ENCODE measurements at places on chromosomes 12 and 14.

- DNase-seq, result peak; percentile 54
Observed at GRCh38 chr12:101839324-101840283, 8.8 kb upstream of the GNPTAB start.

GRCh38 chr14:99619835-99620834, 16.1 kb upstream of the CCDC85C start:
- DNase-seq, result no peak

DNA sequence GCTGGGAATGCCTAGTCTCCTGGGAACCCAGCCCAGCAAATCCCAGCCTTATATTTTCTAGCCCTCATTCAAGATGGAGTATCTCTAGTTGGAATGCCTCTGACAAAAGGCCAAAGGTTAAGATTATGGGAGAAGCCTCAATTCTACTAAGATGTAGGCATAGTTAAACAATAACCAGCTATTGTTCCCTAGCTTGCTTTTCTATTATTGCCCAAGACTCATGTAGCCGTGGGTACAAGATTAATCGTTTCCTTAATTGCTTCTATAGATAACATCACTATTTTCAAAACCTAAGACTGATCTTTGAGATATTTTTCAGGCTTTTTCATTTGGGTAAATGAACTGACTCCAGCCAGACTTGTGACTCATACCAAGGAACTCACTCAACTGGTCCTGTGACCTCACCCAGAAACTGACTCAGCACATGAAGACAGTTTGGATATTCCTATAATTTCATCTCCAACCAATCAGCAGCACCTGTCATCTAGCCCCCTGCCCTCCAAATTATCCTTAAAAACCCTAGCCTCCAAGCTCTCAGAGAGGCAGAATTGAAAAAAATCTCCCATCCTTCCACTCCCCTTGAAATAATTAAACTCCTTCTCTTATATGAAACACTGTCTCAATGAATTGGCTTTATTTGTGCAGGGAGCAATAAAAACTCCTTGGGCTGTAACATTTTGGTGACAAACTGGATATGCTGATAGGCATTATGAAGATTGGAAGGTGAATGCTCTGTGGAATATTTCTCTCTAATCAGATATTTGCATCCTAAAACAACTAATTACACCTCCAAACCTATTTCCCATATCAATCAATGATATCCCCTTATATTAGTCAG, 589.0 kb downstream of the C12orf50 start:
- no peak for DNase-seq

DNA sequence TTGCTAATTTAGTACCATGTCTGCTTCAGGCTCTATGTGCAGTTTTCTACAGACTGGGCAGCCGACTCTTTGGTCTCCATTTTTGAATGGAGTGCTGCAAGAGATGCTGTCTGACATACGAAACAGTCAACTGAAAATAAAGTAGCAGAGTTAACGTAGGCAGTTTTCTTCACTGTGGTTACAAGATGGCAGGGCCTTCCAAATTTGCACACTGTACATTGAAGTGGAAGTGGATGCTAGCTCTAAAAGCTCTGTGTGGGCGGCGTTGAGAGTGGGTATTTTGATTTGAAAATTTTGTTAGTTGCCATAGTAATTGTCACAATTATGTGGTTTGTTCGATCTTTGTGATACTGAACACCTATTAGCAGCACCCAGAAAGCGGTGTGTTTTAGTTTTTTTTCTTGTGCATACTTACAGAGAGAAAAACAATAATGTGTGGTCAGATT, 154.9 kb upstream of the ATP2B1 start:
- peak; percentile 55 for DNase-seq

DNA sequence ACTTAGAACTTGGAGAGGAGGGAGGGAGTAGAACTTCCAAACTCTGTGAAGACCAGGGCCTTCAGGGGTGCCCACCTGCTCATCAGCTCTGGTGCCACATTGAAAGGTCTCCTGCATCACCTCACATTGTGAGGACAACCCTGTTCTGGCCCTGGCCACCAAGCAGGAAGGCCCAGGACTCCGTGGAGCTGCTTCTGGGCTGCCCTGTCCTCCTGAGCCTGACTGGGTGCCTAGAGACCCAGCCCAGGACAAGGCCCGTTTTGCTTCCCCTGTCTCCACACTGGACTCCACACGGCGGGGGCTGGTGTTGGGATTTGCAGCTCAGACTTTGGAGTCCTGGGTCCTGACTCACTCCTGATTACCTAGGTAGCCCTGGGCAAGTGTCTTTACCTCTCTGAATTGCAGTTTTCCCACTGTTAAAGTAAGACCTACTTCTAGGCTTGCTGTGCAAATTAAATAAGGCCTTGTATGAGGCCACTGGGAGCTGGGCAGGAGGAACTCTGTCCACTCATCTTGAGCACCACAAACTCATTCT, 12.5 kb upstream of the KRT82 start:
- no peak for DNase-seq

DNA sequence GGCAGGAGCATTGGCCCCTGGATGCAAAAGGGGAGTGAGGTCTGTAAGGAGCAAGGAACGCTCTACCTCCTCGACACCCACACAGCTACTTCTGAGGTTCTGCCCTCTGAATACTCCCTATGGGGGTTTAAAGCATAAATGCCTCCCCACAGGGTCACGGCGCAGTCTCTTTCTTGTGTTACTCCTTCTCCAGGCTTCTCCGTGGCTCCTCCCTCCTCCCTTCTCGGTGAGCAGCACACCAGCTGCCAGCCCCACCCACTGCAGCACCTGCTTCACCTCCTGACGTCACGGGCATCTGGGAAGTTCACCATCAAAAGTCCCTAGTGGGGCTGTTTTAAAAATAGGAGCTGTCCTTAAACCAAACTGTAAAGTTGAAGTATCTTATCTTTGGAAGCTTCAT, 67.3 kb downstream of the SPTB start:
- peak; percentile 53 for DNase-seq

DNA sequence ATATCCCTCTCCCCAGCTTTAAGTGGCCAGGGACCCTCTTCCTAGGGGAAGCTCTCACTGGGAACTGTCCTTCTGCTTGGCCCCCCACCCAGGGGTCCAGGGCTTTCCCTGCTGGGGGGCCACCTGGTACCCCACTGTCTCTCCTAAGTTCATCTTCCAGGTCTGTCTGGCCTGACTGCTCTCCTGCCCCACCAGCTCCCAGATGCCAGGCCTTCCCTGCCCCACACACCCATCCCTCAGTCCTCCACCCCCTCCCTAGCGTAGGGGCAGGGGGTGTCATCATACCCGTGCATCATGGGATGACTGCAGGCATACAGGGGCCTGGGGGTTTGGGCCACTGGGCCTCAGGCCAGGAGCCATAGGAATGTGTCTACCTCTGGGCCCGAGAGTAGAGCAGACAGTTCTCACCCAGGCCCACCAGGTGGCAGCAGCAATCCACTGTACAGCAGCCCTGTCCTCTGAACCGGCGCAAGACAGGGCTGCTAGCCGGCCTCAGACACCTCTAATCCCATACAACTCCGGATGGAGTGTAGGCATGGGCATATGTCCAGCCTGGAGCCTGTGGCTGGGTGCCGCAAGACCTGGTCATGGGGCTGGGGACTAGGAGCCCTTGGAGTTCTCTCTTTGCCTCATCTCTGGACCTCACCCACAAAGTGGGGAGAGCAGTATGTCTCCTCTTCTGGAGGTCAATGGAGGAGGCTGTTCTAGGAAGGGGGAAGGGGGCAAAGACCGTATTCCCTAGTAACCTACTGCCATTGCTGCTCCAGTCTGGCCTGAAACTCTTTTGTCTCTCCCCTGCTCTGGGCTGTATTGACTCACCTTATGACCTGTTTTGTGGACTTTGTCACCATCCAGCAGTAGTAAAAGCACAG, 10.0 kb upstream of the SMARCD1 start:
- peak; percentile 68 for DNase-seq

- no peak for DNase-seq
Observed at GRCh38 chr12:89970722-89971121, 262.1 kb upstream of the ATP2B1 start.

DNA sequence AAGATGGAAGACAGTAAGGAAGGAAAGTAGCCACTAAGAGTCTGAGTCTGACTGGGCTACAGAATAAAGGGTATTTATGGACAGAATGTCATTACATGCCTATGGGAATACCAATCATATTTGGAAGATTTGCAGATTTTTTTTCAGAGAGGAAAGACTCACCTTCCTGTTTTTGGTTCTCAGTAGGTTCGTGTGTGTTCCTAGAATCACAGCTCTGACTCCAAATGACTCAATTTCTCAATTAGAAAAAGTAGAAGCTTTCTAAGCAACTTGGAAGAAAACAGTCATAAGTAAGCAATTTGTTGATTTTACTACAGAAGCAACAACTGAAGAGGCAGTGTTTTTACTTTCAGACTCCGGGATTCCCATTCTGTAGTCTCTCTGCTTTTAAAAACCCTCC, 15.4 kb upstream of the PAPLN start:
- no peak for DNase-seq

- DNase-seq, result no peak
Observed at GRCh38 chr12:108665608-108666202, 32.0 kb upstream of the SELPLG start.

Measured in stimulated activated CD4-positive, alpha-beta T cell treated with anti-CD3 and anti-CD28 coated beads, Interleukin-4, amount 100 ng/mL, for 4 hours (primary cell).